ENCODE measurements at places on chromosomes 12 and 14.

DNA sequence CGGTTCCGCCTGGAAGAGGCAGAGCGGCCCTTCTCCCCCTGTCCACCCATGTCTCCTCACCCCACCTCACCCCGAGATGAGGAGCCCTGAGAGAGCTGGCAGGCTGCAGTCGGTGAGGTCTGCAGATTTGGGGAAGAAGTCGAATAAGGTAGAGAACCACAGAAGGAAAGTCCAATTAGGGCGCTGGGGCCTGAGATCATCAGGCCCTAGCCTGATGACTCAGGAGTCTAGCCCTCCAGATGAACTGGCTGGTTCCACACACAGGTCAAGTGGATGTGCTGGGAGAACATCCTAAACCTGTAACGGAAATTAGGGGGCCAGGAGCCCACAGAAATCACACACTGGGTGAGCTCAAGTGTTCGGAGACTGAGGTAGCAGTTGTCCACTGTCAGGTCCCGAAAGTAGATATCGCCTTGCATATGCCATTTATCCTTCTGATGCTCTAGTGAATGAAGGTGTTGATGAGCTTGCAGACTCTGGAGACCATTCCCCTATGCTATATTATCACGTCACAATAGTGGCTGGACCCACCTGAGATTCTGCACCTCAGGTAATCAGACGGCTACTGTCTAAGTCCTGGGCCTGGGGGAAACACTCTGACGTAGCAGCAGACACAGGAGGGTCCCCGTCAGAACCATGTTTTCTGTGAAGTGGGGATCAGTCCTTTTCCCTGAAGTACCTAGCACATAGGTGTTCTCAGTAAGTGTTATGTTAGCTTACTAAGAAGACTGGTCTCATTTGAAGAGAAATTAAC lies 886 bp upstream of the METTL17 start:
- no peak for DNase-seq

DNA sequence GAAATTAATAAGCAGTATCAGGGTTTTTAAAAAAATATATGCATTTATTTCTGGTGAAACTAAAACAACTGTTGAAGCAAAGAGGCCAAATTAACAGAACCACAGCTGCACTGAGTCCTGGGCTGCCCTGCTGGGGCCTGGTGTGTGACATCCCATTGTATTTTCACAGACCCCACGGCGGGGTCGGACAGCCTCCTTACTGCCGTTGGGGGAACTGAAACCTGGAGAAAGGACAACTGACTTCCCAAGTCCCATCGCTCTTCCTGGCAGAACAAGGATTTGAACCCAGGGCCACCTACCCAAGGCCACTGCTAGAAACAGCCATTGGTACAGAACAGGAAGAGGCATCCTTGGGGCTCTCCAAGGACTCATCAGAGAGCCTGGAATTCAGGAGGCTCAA lies 114.8 kb upstream of the SFSWAP start:
- no peak for DNase-seq

DNA sequence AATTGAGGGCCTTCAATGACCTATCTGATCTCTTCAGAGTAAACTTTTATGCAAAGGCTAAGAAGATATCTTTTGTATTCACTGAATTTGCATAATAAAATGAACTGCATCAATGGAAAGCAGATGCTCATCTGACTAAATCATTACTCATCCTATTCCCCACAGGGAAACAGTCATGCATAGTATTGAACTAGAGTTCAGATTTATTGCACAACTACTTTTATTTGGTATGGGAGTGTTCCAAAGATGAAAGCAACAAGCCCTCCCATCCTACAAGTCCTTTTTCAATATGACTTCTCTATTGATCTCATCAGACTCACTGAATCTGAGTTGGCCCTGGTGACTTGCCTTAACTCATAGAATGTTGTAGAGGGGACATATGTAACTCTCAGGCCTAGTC lies 159.8 kb downstream of the KITLG start:
- no peak for DNase-seq

GRCh38 chr12:53424626-53425514 lies 1.2 kb downstream of the AMHR2 start:
- DNase-seq, result no peak

DNA sequence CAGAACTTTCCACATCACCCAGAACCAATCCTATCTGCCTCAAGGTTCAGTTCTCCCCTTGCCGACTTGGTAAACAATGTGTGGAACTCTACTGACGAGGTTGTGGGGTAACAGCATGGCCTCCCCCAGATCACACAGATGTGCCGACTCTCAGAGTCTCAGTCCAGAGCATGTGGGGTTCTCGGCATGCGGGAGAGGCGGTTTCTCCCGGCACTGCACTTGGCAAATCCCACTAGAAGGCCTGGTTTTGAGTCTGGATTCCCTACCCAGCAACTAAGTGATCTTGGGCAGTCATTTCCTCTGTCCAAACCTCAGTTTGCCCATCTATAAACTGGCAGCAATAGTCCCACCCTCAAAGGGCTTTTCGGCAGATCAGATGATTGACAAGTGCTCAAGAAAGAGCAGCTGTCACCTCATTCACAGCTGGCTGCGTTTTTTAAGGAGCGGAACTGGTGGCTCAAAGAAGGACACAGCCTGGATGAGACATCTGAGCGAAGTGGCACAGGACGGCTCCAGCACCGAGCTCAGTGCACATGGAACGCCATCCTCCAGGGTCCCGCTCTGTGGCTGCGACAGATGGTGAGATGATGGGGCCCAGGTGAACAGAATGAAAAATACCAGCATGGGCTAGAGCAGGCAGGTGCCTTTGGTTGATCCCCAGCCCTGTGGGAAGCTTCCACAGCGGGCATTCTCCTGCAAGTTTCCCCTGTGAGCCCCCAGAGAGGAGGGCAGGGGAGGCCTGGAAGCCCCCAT lies 7.3 kb downstream of the TESC start:
- DNase-seq, result no peak

DNA sequence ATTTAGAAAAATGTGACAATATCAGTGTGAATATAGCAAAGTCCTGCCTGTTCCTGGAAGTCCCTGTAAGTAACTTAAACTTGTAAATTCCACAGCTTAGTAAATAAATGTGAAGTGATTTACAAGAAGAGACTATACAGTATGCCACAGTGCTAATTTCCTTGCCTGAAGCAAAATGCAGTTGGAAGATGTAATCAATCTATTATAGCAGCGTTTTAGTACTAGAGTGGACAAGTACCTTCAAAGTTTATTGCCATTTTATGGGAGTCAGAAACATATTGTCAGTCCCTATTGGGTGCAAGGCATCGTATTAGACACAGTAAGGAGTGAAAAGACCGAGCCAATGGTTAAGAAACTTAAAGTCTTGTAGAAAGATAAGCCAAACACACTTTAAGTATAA lies 94.1 kb downstream of the TRHDE start:
- DNase-seq, result no peak

- DNase-seq, result no peak
Measured at GRCh38 chr12:21353487-21353886, 18.8 kb upstream of the SLCO1A2 start.

DNA sequence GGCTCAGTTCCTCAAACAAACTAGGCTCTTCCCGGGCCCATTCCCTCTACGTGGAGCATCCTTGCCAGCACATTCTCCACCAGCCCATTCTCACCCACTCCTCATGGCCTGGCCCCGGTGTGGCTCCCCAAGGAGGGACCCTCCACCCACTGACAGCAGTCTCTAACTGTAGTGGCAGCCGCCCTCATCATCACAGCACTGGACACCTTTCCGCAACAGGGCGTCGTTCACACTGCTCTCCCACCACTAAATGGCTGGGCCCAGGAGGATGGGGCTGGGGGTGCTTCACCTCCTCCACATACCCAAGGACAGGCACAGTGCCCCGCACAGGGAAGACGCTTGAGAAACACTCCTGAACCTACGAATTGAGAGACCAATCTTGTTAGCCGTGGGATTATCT lies 123.0 kb downstream of the RIMBP2 start:
- no peak for DNase-seq

All from activated CD4-positive, alpha-beta T cell treated with anti-CD3 and anti-CD28 coated beads for 4 hours (primary cell).